H7 (cell line): ENCODE measurements at places on chromosomes 5 and 9.

- DNase-seq, result no peak
Measured at GRCh38 chr5:155605920-155606319, 592.4 kb downstream of the KIF4B start.

DNA sequence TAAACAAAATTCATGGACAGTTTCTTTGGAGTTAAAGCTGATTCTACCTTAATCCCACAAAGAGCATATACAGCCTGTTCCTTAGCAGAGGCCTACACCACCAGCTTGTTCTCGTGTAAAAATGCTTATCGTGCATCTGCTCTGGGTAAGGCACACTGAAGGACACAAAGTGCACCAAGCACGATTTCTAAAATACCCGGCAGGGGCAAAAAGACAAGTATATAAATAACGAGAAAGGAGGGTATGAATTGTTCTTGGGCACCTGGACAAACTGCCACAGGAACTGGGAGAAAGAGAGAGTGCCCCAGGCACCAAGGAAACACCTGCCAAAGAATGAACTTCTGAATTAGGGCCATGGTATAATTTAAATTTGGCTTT, 25.3 kb downstream of the NSUN2 start:
- DNase-seq, result no peak

GRCh38 chr5:84149094-84149493, 235.6 kb downstream of the EDIL3 start:
- peak; percentile 2 for DNase-seq

DNA sequence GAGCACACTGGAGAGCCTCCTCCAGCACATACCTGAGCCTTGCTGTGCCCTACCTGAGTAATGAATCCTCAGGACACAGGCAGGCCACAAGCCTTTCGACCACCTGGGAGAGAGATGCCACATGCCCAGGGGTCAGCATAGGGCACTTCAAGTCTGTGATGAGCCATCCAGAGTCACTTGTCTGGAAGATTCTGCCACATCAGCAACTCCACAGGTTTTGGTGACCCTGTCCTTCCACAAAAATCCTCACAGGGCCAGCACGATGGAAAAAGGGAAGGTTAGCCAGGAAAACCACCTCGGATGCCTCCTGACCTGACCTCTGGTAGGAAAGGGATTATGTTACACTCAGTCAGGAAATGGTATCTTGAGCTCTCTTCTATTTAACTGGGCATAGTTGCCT, 46.8 kb downstream of the FRMD3 start:
- DNase-seq, result no peak

- no peak for DNase-seq
Measured at GRCh38 chr5:151267491-151268260, 14.7 kb downstream of the GM2A start.

DNA sequence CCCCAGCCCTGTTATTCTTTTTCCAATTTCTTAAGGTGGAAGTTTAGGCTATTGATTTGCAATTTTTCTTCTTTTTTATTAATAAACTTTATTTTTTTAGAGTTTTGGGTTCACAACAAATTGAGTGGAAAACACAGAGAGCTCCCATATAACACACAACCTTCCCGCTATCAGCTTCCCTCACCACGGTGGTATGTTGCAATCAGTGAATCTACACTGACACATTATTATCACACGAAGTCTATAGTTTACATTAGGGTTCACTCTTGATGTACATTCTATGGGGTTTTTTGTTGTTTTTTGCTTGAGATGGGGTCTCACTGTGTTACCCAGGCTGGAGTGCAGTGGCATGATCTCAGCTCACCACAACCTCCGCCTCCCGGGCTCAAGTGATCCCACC, 4.8 kb upstream of the NFX1 start:
- no peak for DNase-seq

DNA sequence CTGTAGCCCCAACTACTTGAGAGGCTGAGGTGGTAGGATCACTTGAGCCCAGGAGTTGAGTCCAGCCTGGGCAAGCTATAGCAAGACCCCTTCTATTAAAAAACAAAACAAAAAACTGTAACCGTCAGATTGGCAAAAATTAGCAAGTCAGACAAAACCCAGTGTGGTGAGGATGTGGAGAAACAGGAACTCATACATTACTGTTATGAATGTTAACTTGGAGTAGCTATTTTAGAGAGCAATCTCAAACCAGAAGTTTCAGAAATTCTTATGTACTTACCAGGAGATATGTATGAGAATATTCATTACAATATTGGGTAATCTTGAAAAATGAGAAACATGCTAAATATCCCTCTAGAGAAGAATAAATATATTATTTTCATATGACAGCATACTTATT, 120.3 kb downstream of the INVS start:
- DNase-seq, result no peak

- DNase-seq, result no peak
Measured at GRCh38 chr9:73743826-73744225, 592.2 kb downstream of the ANXA1 start.

GRCh38 chr9:63859475-63860215, 1425.4 kb downstream of the FOXD4L5 start:
- DNase-seq, result no peak

- no peak for DNase-seq
Measured at GRCh38 chr5:96350678-96351077, 82.4 kb downstream of the PCSK1 start.

GRCh38 chr5:31889001-31889561, 250.2 kb downstream of the PDZD2 start:
- DNase-seq, result peak; percentile 71

- no peak for DNase-seq
Measured at GRCh38 chr9:114824110-114824509, 18.3 kb upstream of the TNFSF15 start.

DNA sequence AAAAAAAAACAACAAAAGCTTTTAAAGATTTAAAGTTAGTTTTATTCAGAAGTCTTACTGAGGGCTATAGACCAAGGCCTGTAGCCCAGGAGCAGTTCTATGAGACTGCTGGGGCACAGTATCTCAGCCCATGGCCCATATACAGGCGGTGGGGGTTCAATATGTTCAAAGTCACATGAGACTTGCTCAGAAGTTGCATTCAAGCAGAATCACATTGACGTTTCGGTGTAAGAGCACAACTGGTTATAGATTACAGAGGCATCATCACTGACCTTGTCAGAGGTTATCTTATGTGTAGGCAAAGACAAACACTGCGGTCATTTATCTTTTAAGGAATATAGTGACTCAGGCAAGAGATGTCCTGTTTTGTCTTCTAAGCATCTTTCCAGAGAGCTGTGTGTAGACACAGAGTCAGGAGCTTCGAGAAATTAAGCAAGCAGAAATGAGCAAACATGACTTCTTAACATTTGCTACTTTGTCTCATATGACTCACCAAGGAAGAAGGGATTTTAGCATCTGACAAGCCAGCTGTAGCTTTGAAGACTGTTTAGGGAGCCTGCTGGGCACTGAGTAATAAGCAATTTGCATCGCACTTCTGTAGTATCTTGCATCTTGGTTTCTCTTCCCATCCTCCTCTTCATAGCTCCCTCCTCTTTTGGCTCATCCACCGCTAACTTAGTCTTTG, 12.9 kb upstream of the F2RL1 start:
- DNase-seq, result peak; percentile 52

GRCh38 chr5:61449804-61450492, 117.9 kb downstream of the ZSWIM6 start:
- no peak for DNase-seq

DNA sequence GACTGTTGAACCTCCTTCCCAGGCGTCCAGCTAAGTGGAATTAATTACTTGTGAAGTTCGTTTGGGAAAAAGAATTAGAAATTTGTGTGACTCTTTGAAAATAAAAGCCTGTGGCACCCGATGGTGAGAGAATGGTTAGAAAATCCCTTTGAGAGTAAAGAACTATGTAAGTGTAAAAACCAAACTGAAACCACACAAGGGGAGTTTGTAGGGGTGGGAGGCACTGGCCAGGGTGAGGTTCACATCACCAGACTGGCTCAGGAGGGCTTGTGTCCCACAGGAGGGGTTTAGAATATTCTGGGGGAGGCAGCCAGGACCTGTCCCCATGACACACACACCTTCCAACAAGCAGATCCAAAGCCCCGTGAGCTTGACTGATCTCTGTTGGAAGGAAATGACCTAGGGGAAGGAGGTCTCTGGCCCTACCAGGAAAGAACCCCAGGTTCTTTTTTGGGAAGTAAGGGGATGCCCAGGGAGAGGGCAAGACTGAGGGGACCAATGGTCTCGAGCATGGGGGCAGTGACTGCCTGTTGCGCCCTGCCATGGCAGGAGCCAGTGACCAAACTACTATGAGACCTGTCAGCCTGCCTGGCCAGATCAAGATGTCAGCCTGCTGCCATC, 4.3 kb downstream of the SPATA24 start:
- no peak for DNase-seq

DNA sequence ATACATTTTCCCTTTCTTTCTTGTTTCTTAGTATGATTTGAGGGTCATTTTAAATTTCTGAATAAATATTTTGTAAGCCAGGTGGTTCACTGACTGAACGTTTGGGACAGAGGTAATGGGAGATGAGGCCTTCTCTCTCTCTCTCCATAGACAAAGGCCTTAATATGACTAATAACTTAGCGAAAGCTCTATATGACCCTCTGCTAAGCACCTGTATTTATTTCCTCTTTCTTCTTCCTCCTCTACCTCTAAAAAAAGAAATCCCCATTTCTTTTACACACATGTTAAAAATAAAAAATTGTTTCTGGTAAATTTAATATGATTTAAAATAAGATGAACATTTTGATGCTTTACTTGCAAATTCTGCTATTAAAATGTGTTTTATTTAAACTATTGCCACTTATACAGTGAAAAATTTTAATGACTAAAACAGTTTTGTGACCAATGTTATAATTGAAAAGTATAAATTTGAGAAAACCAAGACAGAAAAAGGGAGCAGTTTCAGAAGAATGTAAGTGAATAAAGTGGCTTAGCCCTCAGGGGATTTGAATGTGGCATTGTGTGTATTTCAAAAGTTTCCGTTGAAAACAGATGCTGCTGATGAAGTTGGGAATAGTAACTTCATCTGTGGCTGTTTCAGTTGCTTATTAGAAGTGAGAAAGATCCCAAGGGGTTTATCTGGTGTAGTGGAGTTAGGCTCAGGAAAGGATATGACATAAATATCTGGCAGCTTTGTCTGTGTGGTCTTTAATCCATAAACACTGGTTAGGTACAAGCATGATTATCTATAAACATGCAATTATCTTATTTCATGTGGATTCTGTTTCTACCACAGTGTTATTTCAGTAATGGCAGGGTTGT, 128.6 kb upstream of the GRHPR start:
- no peak for DNase-seq

GRCh38 chr9:134406366-134407120, 80.3 kb downstream of the RXRA start:
- DNase-seq, result peak; percentile 78

GRCh38 chr9:22044583-22044982, 35.5 kb upstream of the CDKN2B start:
- no peak for DNase-seq

DNA sequence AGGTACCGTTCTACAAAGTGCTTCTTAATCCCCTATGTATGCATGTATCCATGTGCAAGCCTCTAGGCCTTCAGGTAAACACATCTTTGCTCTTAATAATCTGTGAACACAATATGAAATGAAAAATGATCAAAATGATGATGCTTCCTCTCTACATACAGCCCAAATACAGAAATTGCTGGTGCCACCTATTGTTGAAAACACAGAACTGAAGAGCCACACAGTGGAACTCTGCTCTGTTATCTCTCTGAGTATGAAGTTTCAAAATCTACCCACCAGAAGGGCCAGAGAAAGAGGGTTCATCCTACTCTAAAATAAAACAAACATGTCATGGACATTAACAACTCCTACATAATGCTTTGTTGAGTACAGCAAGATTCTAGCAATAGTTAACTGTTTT, 71.3 kb downstream of the GLIS3 start:
- peak; percentile 6 for DNase-seq

GRCh38 chr5:105632043-105632442, 2038.7 kb downstream of the EFNA5 start:
- DNase-seq, result no peak

- no peak for DNase-seq
Measured at GRCh38 chr5:55988979-55989638, 5.7 kb downstream of the IL6ST start.

DNA sequence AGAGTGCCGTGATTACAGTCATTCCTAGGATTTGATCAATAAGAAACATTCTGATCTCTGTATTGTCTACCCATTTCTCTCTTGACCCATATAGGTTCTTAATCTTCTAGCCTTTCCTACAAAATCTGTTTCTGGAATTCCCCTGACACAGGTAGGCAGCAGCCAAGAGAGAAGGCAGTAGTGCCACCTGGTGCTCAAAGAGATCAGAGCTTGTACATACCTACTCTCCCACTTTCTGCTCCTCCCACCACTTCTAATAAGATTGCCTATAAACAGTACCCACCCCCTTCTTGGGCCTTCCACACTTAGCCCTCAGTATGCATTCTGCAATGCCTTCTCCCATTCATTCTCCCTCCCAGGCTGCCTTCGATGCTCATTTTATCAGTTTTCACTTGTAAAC, 117.4 kb upstream of the RORB start:
- peak; percentile 32 for DNase-seq

GRCh38 chr5:37533851-37534250, 154.7 kb downstream of the WDR70 start:
- no peak for DNase-seq

GRCh38 chr9:98412101-98412842, 156.8 kb upstream of the TBC1D2 start:
- no peak for DNase-seq

GRCh38 chr9:86452201-86452828, 98.1 kb upstream of the TUT7 start:
- DNase-seq, result no peak

GRCh38 chr9:2662496-2662895, 40.9 kb downstream of the VLDLR start:
- peak; percentile 70 for DNase-seq

- DNase-seq, result peak; percentile 58
Measured at GRCh38 chr5:138937392-138938387, 62.6 kb upstream of the LRRTM2 start.

DNA sequence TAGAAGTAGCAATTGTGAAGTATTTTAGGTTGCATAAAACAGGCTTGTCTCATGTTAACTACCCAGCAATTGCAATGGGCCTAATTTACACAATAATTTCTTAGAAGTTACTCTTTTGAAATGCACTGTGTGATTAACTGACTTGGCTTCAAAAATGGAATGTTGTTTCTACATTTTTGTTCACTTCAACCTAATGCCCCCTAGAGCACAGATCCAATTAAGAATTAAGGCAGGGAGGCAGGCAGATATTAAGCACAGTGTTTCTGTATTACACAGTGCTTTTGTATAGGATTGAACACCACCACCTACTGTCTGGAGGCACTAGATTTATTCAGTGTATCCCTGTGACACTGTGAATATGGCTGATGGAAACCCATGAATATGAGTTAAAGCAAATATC, 302.1 kb downstream of the FBXL17 start:
- no peak for DNase-seq
